ENCODE measurements at places on chromosomes 1 and 21.

DNA sequence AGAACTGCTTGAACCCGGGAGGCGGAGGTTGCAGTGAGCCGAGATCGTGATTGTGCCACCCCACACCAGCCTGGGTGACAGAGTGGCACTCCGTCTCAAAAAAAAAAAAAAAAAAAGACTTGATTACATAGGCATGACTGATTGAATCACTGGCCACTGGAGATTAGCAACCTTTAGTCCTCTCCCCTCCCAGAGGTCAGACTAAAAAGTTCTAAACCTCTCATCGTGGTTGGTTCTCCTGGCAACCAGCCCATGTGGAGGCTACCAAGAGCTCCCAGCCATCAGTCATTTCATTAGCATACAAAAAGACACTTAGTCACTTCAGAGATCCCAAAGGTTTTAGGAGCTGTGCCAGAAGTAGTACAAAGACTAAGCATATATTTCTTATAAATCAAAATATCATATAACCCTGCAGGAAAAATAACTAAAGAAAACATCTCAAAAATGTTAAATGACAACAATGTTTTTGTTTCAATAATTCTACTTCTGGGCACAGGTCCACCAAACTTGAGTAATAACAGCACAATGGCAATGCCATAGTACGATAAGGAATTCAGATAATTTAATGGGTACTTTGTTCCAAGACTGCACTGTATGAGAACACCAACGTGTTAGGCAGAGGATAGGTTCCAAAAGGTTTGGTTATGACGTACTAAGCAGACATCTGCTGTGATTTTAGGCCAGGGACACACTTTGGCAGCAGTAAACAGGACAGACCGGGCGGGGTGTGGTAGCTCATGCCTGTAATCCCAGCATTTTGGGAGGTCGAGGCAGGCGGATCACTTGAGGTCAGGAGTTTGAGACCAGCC, 18.1 kb downstream of the USP48 start:
- no peak for DNase-seq

DNA sequence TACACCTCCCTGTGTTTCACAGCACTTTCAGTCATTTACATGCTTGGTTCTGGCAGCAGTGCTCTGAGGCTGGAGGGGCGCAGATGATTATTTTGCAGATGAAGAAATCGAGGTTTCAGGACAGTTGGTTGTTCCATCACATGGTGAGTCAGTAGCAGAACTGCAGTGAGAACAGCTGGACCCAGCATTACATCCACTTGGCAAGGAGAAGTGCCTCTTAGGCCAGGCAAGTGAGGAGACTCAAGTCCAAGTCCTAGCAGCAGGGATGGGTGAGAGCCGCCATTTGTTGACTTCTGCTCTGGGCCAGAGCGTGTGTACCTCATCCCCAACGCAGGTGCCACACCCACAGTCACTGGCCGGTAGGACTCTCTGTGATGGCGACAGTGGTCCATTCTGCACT, 26.8 kb upstream of the EPHA8 start:
- no peak for DNase-seq

- no peak for DNase-seq
Observed at GRCh38 chr1:64928325-64928724, 38.0 kb downstream of the JAK1 start.

DNA sequence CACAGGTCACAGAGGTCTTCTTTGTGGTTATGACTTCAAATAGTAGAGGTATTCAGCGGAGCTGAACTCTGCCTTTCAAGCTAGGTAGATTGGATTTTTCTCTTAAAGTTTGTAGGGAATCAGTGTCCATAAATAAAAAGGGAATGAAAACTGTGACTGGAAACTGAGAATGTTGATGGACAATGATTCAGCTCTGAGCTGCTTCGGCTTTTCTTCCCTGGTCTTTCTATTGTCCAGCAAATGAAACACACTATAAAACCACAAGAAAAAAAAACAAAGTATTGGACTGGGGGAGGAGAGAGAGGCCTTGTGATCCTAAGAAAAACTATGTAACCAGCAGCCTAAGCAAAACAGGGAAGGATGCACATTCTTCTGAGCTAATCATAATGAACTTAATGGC, 11.1 kb downstream of the TNNI3K start:
- no peak for DNase-seq

DNA sequence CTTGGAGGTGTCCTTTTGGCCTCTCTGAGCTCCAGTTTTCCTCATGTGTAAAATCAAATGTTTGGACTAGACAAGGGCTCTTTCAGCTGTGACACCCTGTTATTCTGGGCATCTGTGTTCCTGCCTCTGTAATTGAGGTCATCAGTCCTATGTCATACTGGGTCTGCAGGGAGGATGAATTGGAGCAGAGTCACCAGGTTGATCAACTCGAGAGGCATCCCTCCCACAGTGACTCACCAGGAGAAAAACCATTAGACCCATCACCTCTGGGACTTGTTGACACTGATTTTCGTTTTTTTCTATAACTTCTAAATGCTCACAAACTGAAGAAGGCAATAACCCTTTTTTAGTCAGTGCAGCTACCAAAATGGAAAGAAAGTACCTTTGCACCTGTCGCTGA, 82.2 kb downstream of the ST6GALNAC5 start:
- no peak for DNase-seq

DNA sequence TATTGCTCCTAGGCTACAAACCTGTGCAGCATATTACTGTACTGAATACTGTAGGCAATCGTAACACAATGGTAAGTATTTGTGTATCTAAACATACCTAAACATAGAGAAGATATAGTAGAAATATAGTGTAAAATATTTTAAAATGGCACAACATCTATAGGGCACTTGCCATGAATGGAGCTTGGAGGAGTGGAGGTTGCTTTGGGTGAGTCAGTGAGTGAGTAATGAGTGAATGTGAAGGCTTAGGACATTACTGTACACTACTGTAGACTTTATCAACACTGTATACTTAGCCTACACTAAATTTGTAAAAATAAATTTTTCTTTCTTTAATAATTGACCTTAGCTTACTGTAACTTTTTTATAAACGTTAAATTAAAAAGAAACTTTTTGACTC, 7.9 kb downstream of the LEFTY2 start:
- no peak for DNase-seq

GRCh38 chr1:53366901-53367502, 39.1 kb upstream of the LRP8 start:
- no peak for DNase-seq

DNA sequence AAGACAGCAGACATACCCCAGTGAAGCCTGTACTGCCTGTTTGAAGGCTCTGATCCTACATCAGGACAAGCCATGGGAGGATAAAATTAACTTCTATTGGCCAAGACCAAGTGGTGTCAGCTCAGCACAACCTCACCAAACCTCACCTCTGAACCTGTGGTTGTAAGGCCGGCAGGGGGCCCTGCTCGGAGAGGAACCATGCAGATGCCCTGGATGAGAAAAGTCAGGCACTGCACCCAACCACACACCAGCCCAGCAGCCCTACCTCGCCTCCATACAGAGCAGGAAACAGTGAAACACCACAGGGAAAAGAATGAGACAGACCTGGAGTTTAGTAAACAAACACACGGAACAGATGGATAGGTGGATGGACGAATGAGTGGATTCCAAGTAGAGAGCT, 70.0 kb upstream of the PAX7 start:
- no peak for DNase-seq

DNA sequence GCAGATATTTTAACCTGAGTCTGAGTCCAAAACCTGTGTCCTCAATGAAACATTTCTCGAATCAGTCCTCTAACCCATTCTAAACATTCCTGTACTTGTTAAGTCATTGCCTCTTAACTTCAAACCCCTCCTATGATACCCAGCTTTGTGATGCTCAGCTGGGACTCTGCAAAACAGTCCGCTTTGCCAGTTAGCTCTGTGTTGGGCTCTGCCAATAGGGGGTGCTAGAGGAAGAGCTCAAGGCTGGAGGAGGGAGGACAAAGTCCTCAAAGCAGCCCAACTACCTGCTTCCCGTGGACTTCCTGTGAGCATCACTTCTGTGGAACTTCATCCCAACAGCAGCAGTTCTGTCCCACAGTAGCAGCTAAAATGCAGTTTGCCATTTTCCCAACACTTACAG, 38.1 kb upstream of the SYT14 start:
- DNase-seq = no peak

DNA sequence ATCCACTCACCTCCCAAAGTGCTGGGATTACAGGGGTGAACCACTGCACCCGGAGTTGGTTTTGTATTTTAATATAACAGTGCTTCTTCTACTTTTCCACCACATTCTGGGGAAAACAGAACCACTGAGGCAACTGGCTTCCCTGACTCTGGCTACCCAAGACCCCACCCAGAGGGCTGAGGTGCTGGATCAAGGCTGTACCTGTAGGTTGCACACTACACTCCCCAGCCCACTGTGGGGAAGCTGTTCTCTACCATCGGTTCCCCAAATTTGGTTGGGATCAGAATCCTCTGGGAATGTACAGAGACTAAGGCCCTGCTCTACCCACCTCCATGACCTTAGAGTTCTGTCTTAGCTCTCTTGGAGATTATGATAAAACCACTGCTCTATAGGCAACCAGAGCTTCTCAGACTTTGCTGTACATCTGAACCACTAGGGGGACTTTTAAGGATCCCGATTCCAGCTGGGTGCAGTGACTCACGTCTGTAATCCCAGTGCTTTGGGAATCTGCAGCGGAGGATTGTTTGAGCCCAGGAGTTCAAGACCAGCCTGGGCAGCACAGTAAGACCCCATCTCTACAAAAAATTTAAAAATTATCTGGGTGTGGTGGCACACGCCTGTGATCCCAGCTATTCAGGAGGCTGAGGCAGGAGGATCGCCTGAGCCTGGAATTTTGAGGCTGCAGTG, 51.6 kb downstream of the GNG4 start:
- no peak for DNase-seq

DNA sequence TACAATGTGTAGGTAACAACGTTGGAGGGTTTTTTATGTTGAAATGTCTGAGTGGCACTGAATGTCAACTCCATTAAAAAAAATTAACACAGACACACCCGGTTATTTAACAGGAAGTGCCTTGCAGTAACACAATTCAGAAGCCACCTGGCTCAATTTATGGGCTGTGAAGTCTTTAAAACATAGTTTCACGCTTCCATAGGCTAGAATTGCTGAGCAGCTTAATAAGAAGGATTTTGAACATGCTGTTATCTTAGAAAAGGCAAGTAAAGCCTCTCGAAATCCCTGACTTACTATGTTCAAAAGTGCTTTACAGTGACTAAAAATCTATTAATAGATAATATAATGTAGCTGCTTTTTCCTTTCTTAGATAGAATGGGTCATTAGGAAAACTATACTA, 19.7 kb downstream of the SRSF4 start:
- no peak for DNase-seq

GRCh38 chr1:44648529-44649250, 25.6 kb downstream of the TMEM53 start:
- DNase-seq = no peak

DNA sequence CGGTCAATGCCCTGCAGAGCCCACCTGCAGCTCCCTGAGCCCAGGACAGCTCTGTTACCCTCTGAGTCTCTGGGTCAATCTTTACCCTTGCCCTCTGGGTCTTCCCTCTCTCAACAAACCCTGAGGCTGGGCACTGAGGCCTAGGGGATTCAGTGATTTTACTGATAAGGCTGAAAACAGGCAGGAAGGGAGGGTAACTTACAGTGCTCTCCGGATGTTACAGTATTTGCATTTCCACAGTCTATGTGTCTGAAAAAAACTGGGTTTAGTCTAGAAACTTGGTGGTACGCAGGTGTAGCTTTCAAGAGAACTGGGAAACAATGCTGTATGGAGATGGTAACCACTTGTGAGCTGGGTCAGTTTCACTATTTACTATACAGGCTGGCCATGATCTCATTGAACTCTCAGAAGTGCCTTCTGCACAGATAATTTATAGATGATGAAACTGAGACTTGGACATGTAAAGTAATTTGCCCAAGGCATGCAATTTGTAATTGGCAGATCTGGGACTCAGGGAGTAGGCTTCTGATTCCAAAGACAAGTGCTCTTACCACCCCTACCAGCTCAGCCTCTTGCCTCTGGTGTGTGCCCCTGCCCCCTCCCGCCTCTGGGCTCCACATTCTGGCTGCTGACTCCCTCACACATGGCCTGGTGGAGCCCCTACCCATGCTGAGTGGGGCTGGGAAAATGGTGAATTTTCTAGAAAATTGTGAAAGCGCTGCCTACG, 48.8 kb downstream of the TENT5C start:
- DNase-seq = no peak

- no peak for DNase-seq
Observed at GRCh38 chr1:65164633-65165032, 16.6 kb downstream of the AK4 start.

DNA sequence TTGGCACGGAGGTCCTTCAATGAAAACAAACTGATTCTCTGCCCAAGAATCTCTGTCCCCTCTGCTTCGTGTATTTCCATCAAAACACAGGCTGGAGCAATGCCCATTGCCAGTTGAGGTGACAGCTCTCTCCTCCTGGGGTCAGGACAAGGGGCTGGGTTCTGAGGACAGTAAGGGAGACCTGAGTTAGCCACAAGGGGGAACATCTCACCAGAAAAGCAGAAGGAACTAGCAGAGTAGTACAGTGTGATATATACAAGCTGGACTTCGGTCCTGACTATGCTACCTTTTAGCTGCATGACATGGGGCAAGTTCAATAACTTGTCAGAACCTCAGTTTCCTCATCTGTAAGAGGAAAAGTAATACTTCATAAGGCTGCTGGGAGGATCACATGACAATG, 50.3 kb downstream of the SYT2 start:
- no peak for DNase-seq

DNA sequence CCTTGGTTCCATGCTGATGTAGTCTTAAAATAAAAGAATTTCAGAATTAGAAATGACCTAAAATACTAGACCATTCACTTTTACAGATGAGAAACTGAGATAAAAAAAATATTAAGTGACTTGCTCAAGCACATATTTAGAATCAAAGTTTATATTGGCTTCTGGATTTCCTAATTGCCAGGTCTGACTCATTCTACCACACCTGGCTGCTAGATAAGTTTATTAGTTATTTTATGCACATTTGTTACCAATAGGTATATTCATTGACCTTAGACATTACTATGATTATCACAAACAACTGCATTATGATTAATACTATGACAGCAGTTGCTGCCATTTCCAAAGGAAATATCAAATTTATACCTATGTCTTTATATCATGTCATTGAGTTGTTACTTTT, 497.5 kb downstream of the RWDD3 start:
- no peak for DNase-seq

GRCh38 chr1:70843452-70843851, 204.2 kb downstream of the PTGER3 start:
- no peak for DNase-seq

DNA sequence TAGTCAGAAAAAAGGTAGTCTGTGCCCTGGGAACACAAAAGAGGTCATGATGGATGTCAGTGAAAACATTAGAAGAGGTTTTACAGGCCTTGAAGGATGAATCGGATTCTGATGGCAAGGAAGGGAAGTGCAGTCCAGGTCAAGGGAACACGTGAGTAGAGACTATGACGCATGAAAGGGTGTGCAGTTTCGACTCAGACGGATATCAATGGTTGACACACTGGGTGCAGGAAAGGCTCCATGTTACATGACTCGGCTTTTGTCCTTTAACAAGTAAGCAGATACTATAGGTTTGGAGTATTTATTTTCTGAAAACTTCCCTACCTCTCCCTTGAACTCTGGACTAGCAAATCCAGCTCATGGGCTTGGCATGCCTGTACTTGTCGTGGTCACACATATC, 55.3 kb downstream of the SEC16B start:
- no peak for DNase-seq

- no peak for DNase-seq
Observed at GRCh38 chr21:39071623-39072214, 111.5 kb downstream of the PSMG1 start.

All from activated gamma-delta T cell (primary cell).